ENCODE measurements at places on chromosomes 5 and 9. TPM values are rescaled to one million over a fixed set of nuclear protein-coding genes. Genes with fewer than 3 reads are reported as not detected.

The BRINP1 gene
- 1.1 TPM for total RNA-seq

- no peak for DNase-seq
Observed at GRCh38 chr9:111152614-111153406, 114.5 kb upstream of the LPAR1 start.

- DNase-seq: peak; percentile 23
Observed at GRCh38 chr9:116998305-116998704, 311.2 kb downstream of the TRIM32 start.

GRCh38 chr5:31148959-31149475 is 44.5 kb upstream of the CDH6 start:
- DNase-seq: no peak

The STPG3 gene
- total RNA-seq: not detected

- no peak for DNase-seq
Observed at GRCh38 chr5:154163327-154164248, 26.9 kb upstream of the GALNT10 start.

- no peak for DNase-seq
Observed at GRCh38 chr5:11266331-11266730, 505.3 kb upstream of the DAP start.

The SOX30 gene
- not detected for total RNA-seq

The EQTN gene
- 1.1 TPM for total RNA-seq

DNA sequence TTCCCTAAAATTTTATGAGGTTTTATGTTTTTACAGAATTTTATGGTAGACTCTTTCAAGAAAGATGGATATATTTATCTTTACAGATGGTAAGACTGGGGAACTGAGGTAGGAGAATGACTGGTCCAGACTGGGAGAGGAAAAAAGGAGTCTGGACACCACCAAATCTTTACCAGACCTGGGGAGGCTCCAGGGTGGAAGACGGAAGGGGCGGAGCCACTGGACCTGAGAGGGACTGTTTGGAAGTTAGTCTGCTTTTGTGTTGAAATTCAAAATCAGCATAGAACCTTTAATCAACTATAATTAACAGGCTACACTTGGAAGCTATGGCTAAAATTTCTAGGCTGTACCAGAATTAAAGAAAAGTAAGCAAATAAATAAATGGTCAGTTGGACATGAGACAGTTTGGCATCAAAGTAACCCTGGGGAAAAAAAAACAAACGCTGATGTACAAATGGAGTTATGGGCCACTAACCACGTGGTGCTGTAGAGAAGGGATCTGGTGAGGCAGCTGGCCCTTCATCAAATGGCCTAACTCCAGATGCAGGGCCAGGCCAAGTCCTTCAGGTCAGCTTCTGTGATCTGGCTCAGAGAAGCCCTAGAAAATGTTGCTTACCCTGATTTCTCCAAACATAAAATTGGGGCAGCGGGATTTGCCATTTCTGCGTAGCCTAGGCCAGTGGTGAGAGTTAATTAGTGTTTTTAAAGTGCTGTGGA is 155.1 kb downstream of the ARSB start:
- no peak for DNase-seq

DNA sequence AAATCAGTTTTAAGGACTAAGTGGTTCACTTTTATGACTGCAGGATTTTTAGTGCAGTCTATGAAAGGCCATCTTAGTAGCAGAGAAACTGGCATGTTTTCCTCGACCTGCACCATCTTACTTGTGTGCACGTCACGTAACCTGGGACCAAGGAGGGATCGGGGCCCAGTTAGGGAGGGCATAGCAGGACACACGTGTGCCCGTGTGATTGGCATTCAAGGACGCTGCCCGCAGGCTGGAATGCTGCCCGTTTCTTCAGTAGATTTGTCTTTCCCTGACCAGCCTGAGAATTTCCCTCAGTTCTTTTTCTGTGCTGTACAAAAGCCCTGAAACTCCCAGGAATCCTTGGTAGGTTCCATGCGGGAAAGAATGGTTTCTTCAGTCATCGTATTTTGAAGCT is 196.3 kb downstream of the TRIO start:
- no peak for DNase-seq

DNA sequence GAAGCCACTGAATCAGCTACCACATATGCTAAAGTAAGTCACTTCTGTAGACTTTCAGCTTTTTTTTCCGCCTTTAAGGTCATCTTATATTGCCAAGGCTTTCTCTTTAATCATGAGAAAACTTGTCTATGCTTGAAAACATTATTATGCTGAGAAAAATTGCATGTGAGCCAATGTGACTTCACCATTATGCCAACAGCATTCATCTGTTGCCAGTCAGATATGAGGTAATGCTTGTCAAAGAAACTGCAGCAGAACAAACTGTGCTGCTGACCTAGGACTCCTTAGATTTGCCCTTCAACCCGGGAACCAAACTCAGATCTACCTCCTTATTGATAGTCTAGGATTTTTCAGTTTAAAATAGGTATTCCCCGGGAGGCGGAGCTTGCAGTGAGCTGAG is 34.3 kb downstream of the SLC44A1 start:
- DNase-seq: no peak

- no peak for DNase-seq
Observed at GRCh38 chr9:79215821-79216220, 355.9 kb upstream of the TLE4 start.

- peak; percentile 76 for DNase-seq
Observed at GRCh38 chr9:214648-215493, at the start of gene DOCK8. TSS of gene DOCK8 (plus strand) at chr9:214865. CDS start at chr9:214977, 112 bp downstream.

DNA sequence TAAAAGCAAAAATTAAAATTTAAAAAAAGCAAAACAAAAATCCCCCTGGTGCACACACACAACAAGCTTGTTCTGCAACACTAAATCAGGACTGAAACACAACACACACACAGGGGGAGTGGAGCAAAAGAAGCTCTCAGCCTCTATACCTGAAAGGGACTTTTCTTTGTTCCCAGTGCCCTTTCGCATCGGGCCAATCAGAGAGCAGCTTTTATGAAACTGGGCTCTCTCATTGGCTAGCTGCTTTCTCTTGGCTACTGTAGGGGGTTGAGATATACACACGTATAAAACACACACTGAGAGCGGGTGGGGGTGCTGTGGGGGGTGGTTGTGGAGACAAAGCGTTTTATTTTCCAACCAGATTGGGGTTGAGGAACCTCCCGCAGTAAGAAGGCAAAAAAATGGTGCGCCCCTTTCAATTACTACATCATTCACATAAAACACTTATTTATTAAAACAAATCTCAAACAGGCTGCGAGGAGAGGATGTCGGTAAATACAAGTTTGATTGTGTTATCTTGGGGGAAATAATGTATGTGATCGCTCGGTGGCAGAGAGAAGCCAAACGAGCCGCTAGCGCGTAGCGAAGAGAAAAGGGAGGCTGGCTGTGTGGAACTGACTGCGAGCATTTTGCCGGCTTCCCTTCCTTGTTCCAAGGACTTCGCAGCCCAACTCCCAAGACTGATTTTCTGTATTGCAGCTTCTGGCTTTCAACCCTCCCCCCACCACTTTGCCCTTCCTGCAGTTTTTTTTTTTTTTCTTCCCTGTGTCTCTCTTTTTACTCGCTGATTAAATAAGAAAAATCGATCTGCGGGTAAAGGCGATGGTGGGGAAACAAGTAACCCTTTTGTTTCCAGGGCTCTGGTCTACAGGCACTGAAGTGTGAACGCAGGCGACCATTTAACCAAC is 2.5 kb upstream of the ZNF608 start:
- peak; percentile 58 for DNase-seq

The KIF4B gene
- total RNA-seq: not detected
